Testis (tissue), 5 donors: ENCODE measurements at places on chromosomes 4 and X. TPM values are rescaled to one million over a fixed set of nuclear protein-coding genes. Genes with fewer than 3 reads are reported as not detected.
A peak's percentile ranks its signal among the peaks of the same experiment; 100 is the strongest.

GRCh38 chrX:10884246-10884645, 226.9 kb upstream of the HCCS start:
- no peak for DNase-seq

DNA sequence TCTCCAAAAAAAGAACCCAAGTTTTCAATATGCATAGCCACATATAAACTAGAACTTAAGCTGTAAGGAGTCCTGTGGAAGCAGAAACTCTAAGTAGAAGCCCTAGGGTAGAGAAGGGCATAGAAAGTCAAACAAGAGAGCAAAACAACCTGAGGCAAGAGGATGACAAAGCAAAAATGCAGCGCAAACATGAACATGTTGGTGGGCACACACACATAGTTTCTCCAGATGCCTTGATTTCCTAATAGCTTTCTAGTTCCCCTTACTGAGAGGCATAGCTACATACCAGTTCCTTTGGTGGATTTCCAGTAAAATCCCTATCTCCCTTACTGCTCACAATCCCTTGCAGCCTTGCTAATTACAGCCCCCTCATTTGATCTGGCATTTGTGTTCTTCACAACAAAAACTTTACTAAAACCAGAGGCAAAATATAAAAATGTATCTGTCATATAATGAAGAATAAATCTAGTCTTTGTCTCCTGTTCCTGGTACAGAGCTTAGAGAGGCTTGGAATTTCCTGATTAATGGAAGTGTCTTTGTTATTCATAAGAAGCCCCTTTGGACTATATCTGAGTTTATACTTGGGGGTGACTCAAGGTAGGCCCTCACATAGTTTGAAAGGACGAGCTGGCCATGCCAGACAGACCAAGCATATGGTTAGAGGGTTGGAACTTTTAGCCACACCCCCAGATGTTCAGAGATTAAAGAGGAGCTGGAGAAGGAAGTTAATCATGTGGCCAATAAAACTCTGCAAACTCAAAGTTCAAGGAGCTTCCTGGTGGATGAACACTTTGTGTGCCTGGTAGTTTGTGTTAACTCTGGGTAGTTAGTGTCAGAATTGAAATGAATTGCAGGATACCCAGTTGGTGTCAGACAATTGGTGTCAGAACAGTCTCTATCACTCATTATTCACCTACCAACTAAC, 52.7 kb upstream of the ZCCHC13 start:
- DNase-seq = no peak

DNA sequence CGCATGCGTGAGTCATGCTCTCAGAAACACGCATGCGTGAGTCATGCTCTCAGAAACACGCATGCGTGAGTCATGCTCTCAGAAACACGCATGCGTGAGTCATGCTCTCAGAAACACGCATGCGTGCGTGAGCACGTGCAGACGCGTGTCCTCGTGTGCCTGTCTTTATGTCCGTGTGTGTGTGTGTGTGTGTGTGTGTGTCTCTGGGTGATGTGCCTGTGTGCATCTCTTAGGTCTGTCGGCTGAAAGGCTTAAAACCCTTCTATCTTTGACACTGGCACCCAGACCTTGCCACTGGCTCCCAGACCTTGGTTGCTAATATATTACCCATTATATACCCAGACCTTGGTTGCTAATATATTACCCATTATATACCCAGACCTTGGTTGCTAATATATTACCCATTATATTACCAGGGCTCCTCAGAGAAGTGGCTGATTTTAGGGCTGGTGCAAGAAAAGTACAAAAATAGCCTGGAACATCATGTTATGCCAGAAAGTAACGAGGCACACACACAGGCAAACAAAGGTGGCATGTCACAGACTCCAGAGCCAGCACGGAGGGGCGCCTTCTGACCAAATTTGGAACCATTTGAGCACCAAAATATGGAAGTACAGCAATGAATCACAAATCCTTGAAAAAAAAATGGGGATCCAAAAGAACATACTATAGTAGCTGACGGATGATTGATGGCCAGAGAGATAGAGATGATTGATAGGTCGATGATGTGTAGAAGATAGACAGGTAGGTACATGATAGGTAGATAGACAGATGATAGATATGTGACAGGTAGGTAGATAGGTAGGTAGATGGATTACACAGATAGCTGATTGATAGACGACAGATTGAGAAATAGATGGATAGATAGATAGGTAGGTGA, 19.2 kb upstream of the ADRA2C start:
- no peak for DNase-seq

DNA sequence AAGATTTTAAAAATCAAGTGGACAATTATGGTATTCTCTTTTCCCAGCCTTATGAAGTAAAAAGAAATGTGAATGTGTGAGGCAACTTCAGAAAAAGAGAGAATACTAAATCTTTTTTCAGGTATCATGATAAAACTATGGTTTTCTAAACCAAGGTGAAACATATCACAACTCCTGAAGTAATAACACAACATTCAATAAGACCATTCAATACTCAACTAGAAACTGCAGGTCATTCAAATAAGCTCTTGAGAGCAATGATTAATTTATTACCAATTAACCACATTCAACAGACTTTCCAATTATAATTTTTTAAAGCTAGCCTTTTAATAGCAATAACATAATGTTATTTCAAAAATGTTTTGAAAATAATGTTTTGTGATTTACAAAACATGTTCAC, 35.8 kb downstream of the SLC10A7 start:
- no peak for DNase-seq

CRMP1 gene
- 5.0 TPM for polyA plus RNA-seq

UGT2B11 gene
- polyA plus RNA-seq = not detected

DNA sequence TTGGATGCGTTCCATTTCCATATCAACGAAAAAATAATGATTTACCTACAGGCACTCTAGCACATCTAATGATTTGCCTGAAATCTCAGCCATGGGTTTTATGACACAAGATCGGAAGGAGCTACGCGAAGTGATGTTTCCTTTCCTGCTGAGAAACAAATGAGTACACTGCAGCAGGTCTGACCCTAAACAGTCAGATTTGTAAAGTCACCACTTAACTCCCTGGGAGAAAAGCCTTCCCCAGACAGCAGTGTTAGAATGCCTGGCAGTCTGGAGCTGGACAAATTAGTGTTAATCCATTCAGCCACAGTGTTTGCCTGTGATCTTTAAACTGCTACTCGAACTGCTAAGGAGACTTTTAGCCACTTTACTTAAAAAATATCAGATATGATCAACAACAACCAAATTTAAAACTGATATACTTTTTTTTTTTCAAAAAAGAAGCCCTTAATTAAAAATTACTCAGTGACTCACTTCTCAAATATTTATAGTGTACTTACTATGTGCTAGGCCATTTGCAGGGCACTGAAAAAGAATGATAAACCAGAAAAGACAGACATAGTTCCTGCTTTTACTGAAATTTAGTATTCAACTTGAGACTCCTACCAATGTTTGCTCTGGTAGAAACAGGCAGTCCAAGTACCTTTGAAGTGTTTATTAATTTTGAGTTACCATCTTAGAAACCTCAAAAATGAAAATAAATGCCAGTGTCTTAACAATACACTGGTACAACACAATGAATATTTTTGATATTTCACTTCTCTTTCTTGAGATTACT, 104.5 kb downstream of the SHISA3 start:
- no peak for DNase-seq

GRCh38 chr4:124105212-124105611, 607.3 kb downstream of the ANKRD50 start:
- no peak for DNase-seq

- DNase-seq = no peak
Measured at GRCh38 chrX:117995378-117995777, 121.2 kb downstream of the KLHL13 start.

- peak; percentile 87 for DNase-seq
Measured at GRCh38 chr4:147590249-147590920, 26.8 kb upstream of the TMEM184C start.

DNA sequence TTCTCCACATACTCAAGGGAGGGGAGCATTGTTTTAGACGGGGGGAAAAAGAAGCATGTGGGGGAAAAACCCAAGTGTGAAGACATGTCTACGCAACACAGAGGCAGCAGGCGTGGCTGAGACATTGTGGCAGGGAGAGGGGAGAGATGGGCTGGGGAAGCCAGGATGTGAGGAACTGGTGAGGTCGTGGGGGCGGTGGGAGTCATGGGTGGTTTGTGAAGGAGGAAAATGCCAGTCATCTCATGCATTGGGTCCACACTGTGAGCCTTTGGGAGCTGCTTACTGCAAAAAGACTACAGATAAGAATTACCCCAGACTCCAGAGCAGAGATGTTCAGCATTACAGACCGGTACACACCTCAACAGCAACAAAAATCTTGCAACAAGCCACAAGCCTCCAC, 2.1 kb downstream of the JAKMIP1 start:
- DNase-seq = no peak

DNA sequence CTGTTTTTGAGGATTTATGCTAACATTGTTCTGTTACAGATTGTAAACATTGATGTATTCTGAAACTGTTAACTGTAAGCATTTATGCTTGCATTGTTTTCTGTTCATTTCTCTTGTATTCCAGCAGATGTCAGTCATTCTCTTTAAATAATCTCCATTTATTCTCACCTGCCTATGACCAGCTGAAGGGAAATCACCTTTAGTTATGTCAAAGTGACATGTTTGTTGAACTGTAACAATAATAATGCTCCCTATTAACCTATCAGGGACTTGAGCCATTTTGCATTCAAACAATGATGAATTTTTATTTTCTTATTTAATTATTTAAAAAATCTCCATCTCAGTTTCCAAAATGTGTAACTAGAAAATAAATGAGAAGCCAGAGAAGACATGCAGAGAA, 58.0 kb downstream of the SPCS3 start:
- DNase-seq = no peak

DNA sequence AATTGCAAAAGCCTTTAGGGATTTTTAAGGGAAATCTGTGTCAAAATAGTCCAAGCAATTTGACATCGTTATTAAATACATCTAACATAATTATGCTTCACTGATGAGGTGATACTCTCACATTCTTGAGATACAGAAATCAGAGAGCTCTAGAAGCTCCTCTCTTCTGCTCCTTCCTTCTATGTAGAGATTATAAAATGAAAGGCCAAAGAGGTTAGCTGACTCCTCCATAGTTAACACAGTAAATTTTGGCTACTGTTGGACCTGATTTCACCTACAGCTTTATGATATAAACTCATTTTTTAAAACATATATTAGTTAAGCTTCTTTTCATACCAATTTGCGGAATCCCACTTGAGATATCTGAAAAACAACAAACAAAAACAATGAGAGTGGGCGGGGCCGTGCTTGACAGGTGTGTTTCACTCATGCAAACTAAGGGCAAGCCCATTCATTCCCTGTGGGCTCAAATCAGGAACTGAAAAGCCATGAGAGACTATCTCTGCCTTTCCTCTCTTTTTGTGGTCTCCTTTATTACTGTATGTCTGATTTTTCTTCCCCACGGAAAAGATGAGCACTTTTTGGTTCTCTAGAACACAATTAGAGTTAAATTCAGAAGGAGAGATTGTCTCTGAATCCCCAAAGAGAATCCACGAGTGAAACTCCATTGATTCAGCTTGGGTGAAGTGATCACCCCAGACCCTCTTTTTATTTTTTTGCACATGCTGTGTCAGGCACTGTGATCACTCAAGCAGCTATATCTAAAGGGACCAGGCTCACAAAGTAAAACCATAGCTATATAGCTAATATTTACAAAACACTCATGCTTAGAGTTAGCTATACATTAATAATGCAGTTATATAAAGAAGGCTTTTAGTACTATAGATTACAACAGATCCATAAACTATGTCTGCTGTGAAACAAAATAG, 566.3 kb downstream of the IL15 start:
- DNase-seq = no peak

DNA sequence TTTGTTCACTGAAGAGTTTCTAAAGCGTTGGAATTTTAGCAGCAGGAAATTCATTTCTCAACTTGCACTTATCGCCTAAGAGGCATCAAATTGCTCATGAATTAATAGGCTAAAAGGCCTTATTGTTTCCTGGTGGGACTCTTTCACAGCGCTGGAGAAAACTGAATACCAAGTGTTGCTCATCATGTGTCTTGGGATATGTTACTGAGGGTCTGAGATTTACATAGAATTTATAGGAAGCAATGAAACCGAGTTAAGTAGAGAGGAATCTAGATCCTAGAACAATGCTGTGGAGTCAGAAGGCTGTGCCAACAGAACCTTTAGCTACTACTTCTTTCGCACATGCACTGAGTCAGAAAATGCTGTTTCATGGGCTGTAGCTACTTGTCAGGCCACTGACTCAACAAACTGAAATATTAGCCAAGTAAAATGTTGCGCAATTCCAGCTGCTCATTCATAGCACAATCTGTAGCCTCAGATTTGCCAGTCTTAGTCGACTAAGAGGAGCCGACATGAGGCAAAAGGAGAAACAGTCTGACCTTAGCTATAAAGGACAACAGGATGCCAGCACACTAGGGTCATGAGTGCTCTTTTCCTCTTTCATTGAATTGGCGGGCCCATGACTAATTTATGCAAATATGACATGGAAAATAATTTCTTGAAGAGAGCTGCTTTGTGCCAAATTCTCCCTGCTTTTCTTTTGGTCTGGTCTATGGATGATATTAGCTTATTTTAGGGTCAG, 35.9 kb upstream of the CXCL8 start:
- DNase-seq = peak; percentile 43

DNA sequence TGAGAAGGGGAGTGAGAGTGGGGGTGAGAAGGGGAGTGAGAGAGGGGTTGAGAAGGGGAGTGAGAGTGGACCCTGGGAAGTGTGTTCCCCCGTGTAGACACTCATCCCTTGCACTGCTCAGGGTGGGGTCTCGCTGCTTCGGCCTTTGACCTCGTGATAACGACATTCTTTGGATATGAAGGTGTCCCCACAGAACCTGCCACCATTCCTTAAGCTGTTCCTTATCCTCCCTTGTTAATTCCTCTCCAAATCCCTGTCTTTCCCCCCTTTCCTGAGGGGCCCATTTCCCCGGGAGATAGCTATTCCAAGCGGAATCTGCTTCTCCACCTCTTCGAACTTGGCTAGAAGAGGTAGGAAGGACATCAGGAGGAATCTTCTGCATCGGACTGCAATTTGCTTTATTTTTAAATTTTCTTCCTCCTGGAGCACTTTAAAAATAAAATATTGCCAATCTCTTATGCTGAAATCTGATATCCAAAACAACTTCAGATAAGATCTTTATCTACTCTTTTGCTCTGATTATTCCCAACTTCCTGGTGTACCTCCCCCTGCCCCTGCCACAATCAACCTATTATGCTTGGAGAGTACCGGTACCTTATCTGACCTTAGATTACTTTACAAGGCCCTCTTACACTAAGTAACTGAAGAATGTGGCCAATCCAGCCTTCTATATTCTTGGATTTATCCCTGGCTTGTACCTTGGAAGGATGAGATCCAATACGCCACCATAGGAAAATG, 15.6 kb downstream of the TRIML1 start:
- DNase-seq = no peak

GRCh38 chrX:150352581-150352980, 10.5 kb upstream of the MAMLD1 start:
- DNase-seq = no peak

GRCh38 chrX:39823854-39824253, 273.9 kb downstream of the BCOR start:
- no peak for DNase-seq

- DNase-seq = no peak
Measured at GRCh38 chr4:109996526-109996925, 83.8 kb downstream of the EGF start.
